ENCODE measurements at places on chromosomes 5 and 9.

DNA sequence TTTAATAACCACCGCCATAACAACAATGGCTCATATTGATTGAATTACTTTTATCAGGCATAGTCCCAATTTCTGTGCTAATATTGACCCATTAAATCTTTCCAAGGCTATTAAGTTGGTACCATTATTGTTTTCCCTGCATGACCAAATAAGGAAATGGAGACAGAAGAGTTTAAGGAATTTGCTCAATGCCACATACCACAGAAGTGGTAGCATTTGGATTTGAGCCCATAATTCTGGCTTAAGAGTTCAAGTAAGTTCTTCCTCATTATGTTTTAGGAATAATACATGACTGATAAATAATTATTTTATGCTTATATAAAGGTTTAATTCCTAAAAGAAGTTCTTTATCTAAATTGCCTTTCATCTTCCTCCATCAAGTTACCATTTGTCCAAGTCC is 43.4 kb upstream of the HAPLN1 start:
- no peak for DNase-seq

- DNase-seq, result no peak
These were observed 23.2 kb downstream of the GAPVD1 start for GRCh38 chr9:125284855-125285254.

GRCh38 chr5:105101577-105101976 is 1539.0 kb upstream of the NUDT12 start:
- DNase-seq, result no peak

DNA sequence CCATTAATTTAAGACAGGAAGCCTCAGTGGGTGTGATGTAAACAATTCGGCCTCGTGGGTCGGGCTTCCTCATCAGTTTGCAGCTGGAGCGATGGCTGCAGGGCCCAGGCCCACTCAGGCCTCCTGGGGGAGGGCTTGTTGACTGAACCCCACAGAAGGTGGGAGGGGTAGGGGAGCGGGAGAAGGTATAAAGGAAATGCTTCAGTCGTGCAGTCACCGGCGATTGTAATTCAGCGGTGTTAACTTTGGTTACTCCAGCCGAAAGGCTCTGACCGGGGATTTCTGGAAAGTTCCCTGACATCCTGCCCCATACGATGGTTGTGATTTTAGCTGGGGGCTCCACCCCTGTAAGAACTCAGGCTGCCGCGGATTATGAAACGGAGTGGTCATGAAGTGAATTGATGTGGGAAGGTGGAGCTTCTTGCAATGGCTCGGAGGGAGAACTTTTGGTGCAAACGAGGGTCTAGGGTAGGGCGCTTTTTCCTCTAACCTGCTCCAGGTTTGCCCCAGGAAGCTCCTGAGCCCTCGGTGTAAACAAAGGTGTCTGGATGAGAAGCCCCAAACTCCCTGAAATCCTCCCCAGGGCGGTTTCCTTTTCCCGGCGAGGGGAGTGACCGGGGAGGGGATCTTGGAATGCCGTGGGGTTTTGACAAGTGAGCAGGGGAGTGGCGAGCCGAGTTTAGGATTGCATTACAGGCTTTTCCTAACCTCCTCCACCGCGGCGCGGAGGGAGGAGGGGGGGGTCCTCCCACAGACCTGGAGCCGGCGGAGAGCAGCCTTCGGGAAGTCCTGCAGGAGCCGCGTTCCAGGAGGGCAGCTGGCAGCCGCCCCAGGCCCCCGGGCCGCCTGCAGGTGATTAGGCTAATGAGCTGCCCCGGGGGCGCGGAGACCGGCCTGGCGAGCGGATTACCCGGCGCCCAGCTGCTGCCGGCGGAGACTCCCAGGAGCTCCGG is 215.5 kb downstream of the PDZD2 start:
- peak; percentile 59 for DNase-seq

DNA sequence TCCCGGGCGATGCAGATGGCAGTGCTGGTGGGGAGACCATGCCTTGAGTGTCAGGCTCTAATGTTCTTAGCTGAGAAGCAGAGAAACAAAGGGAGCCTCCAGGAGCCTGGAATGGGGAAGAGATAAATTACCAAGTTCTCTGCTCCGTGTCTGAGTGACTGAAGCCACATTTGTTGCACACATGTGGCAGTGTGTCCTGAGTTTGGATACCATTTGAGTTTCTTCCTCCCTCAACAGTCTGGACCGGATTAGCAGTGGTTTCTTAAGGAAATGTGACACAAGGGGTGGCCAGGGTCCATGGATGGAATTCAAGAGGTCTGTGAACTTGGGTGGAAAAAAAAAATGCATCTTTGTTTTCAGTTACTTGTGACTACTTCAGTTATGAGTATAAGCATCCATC is 50.7 kb upstream of the GARNL3 start:
- DNase-seq, result no peak

GRCh38 chr5:180809403-180810209 is 7.0 kb upstream of the MGAT1 start:
- peak; percentile 85 for DNase-seq

Data from Right ventricle myocardium superior (tissue), 1 donor.